ENCODE measurements at places on chromosomes 1 and 21. TPM values are rescaled to one million over a fixed set of nuclear protein-coding genes. Genes with fewer than 3 reads are reported as not detected.

The VAV3 gene
- total RNA-seq, result 7.6 TPM

The KRTAP19-4 gene
- total RNA-seq, result not detected

GRCh38 chr1:151211972-151212705 is 13.8 kb downstream of the PIP5K1A start:
- DNase-seq, result no peak

DNA sequence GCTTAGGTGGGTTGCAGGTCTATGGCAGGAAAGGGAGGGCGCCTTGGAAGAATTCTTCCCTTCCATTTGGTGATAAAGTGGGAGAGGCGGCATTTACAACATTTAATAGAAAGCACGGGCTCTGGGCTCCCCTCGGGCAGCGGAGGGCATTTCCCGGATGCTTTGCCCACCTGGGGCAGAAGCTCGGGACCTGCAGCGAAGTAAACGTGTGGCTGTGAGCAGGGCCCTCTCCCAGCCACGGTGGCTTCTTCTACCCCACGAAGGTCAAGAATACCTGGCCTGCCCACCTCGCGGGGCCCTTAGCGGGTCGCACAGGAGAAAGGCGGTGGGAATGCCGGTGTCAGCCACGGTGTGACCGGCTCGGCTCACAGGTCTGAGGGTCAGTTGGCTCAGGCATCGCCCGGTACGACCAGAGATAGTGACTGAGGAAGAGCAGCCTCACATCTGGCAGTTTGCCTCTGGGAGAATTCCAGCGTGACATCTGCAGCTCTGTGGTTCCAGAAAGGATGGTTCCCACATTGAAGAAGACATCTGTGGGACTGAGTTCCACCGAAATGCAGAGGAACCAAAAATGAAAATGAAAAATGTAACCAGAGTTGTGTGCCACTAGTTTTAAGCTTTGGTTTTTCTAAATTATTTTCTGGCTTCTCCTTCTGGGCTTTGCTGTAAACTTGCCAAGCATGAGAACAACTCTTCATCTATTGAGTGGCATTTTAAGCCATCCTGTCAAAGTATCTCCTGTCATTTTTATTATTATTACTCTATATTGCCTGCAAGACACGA is 720 bp upstream of the F3 start:
- DNase-seq, result peak; percentile 54

GRCh38 chr1:180503280-180503862 is 994 bp upstream of the ACBD6 start:
- no peak for DNase-seq

Data from H7 (cell line).